ENCODE measurements at places on chromosomes 11 and 22.

DNA sequence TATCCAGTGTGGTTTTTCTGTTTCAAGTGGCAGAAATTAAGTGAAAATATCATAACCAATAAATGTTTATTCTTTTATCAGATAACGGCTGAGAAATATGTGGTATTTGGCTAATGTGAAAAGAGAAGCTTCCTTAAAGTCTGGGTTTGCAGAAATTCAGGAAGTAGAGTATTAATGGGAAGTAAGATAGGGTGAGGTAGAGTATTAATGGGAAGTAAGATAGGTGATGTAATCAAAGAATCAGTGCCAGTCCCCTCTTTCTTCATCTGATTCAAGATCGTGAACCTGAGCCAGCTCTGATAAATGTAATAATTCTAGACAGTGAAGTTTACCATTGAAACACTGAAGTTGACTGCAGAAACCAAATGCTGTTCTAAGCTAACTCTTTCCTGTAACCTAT lies 30.9 kb downstream of the TRPC6 start:
- no peak for DNase-seq

DNA sequence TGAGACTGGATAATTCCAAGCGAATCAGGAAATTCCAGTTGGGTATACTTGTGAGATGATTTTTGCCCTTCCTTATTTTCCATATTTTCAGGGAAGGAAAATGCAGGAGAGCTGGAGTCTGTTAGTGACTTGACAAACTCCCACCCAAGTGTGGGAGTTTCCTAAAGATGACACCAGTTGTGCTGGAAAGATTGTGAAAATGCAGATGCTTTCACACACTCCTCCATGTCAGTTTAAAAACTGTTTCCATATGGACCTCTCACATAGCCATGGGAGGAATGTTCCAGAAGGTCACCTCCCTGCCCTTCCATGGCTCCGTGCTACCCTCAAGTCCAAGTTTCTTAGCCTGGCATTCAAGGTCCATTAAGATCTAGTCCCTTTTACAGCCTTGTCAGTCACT lies 350.7 kb upstream of the NARS2 start:
- no peak for DNase-seq

DNA sequence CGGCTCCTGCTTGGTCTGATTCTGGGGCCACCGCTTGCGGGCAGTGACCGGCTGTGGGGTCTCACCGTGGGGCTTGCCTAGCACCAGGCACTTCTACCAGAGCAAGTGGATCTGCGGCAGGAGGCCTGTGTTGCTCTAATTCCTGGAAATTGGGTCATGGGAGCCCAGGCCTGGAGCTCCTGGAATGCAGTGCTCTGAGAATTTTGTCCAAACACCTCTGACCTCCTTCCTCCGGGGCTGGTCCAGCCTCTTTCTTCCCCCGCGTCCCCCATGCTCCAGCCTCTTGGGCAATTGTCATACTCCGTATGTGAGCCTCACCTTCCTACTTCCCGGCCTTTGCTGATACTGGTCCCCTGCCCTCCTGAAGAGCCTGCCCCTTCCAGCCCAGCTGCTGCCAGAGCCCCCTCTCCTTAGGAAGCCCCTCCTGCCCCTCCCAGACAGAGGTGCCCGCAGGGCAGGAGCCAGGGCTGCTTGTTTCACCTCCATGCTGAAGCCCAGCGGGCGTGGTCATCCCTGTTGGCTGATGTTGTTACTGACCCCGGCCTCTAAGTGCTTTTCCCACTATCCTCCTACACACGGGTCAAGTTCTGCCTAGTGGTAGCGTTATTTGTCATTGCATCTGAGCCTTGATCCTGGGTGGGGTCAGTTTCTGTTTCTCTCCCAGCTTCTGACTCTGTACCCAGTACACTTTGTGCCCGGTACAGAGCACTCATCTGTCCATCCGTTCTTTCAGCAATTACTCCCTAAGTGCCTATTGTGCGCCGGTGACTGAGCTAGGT lies 9.6 kb downstream of the MGAT3 start:
- DNase-seq, result no peak

GRCh38 chr22:40741116-40741515 lies 61.8 kb downstream of the MCHR1 start:
- DNase-seq, result no peak

GRCh38 chr11:61532134-61533038 lies 23.8 kb downstream of the LRRC10B start:
- peak; percentile 36 for DNase-seq

GRCh38 chr11:125062931-125063428 lies at the start of gene SLC37A2:
Gene SLC37A2, plus strand, starts transcription at chr11:125063305. Its CDS starts 63 bp downstream, at chr11:125063368.
- peak; percentile 25 for DNase-seq

DNA sequence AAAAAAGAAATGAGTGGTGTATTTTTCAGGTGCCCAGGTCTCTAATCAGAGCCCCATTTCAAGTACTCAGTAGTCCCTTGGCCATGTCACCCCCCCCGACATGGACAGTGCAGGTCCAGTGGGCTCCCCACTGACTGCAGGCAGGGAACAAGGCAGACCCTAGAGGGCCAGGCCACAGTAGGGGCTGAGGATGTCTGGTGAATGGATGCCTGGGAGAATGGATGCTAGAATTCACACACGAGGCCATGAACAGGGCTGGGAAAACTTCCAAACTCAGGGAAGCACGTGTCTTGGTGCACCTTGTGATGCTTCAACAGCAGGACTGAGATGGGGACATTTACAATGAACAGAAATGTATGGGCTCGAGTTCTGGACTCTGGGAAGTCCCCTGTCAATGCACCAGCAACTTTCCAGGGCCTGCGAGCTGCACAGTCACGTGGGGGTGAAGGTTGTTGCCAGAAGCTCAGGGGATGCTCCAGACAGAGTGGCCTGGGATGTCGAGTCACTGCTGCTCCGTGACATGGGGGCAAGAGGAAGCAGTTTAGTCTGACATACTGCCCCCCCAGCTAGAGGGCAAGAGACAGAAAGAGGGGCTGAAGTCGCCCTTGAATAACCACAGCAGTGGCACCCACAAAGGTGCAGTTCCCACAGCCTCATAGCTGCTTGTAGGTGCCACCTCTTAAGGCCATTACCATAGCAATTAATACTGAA lies 3.1 kb downstream of the APOBEC3G start:
- DNase-seq, result no peak

GRCh38 chr11:62556875-62557631 lies 10.4 kb upstream of the AHNAK start:
- DNase-seq, result no peak

GRCh38 chr22:32204040-32204855 lies 625 bp downstream of the RFPL2 start:
- no peak for DNase-seq

DNA sequence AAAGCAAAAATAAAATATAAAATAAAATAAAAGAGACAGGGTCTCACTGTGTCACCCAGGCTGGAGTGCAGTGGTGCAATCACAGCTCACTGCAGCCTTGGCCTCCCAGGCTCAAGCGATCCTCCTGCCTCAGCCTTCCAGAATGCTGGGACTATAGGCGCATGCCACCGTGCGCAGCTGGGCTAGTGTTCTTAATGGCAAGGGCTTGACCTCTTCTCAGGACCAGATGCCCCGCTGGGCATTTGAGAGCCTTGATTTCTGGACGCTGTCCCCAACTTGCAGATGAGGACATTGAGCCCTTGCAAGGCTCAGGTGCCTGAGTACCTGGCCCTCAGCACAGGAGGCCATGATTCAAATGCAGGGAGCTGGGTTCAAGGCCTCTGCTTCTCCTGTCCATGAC lies 82.6 kb downstream of the DHCR7 start:
- DNase-seq, result no peak

GRCh38 chr11:76791861-76792260 lies 8.7 kb downstream of the TSKU start:
- DNase-seq, result no peak

All from activated T-cell treated with anti-CD3 and anti-CD28 coated beads, Interleukin-2, amount 50 U/mL, for 4 hours (primary cell).